ENCODE measurements at places on chromosomes 4 and X.

- DNase-seq = no peak
Observed at GRCh38 chr4:151045907-151046306, 30.8 kb upstream of the LRBA start.

DNA sequence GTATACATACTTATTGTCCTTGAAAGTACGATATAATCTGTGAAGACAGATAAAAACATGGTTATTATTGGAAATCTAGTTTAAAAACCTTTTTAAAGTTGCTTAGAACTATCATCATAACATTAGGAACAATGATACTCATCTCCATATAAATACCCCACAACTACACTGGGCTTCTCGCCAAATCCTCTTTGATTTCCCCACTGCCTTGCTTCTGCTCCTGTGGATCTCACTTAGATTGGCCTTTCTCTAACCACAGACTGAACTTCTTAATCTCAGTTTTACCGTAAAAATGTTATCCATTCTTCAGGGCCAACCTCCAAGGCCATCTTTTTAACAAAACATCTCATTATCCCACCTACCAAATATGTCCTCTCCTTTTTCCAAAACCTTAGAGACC is 77.6 kb downstream of the PRKG2 start:
- DNase-seq = no peak

DNA sequence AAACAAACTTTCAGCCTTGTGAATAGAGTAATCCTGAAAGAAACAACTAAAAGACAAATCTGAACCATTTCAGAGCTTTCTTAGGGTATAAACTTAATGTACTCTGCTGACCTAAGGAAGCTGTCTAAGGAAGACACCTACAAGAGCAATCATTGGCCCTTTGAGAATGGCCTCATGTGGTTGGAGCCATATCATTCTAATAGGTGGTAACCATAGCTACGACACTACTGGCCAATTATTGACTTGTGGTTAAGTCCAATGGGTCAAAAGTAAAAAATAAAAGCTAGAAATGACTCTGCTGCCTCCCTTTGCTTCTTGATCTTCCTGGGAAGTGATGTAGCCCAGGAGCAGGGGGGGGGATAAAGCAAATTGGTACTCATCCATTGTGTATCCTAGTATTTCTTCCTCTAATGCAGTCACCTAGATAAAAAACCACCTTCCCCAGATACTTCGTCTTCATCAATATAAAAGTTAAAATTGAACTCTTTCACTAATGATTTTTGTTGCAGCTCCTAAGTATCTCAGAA is 547.0 kb downstream of the ARAP2 start:
- no peak for DNase-seq

DNA sequence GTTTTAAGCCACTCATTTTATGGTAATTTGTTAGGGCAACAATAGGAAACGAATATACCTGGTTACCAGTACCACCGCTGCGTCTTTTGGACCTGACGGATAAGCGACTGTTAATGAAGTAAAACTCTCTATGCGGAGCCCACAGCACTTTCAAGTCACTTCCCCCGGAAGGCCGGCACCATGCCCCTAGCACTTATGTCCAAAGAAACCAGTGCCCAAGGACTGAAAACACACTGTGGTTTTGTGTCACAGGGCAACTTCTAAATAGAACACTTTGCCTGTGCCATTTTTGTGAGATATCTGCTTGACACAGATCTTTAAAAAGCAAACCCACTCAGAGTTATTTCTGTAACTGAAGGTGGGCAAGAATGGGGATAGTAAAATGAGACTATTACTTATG is 22.7 kb downstream of the SH3KBP1 start:
- no peak for DNase-seq

- no peak for DNase-seq
Observed at GRCh38 chrX:114338870-114339269, 245.0 kb upstream of the HTR2C start.

DNA sequence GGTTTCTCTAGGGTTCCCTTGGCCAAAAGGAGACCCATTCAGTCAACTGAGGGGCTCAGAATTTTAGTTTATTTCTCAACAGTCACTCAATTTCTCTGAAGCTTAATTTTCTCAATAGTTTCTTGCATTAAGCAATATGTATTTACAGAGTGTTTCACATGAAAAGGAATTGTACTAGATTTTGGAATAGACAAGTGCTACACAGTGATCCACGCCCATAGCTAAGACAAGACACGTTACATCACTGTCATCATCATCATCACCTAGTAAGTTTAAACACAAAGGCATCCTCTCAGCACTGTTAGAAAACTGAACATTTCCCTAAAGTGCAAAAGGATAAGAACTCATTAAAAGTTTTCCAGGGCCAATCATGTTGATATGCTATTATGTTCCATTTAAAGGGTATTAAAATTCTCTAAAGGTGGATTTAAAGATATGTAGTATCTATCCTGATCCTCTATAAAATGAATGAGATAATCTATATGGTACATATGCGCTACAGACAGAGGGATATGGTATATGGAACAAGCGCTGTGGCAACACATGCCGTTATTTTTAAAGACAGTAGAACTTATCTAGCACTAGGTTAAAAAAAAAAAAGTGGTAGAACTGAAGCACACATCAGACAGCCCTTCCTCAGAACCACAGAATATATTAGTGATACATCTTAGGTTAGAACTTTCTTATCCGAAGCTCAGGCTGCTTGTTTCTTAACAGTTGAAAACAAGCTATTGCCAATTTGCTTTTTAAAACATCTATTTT is 12.1 kb downstream of the PPA2 start:
- no peak for DNase-seq

GRCh38 chrX:19086102-19086772 is 36.0 kb downstream of the ADGRG2 start:
- no peak for DNase-seq

DNA sequence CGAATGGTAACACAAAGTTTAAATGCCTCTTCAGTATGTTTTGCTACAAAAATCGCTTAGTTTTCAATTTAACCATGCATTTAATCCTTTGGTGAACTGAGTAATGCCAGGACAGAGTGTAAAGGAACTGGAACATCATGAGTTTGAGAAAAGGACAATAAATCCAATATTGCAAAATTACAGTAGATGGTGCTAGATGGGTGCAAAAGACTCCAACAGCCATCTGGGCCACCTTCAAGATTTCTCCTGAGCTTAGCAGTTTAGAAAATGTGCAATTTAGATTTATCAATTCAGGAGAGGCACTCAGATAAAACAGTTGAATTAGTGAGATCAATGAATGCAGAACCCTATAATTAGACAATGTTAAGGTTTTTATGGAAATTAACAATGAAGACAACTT is 33.2 kb upstream of the MID1IP1 start:
- DNase-seq = no peak

GRCh38 chr4:56650262-56651055 is 30.6 kb downstream of the HOPX start:
- DNase-seq = no peak

- no peak for DNase-seq
Observed at GRCh38 chr4:81213671-81214070, 1.4 kb downstream of the PRKG2 start.

- DNase-seq = no peak
Observed at GRCh38 chrX:45714866-45715265, 514.2 kb upstream of the DIPK2B start.

DNA sequence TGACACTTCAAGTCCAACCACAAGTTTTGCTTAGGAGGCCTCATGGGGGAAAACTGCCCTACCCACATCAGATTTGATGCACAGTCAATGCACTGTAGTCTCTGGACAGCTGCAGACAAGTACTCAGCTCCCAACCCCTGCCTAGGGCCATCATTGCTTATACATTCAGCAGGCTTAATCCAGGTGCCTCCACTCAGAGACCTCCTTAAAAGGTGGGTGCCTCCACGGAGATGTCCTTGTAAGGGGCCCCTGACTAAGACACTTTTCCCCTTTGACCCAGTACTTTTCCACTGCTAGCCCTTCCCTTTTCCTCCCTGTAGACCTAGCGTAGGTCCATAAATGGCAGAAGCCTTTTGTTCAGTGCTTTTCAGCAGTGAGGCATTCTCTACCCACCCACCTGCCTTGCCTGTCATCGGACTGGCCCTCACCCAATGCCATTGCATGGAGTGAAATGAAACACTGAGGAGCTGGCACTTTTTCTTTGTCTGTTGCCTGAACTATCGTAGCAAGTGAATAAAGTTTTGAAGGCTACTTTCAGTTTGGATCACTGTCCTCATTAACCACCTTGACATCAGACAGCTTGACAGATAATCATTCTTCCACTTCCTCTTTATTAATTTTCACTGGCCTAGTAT is 23.8 kb upstream of the PLK4 start:
- DNase-seq = no peak

DNA sequence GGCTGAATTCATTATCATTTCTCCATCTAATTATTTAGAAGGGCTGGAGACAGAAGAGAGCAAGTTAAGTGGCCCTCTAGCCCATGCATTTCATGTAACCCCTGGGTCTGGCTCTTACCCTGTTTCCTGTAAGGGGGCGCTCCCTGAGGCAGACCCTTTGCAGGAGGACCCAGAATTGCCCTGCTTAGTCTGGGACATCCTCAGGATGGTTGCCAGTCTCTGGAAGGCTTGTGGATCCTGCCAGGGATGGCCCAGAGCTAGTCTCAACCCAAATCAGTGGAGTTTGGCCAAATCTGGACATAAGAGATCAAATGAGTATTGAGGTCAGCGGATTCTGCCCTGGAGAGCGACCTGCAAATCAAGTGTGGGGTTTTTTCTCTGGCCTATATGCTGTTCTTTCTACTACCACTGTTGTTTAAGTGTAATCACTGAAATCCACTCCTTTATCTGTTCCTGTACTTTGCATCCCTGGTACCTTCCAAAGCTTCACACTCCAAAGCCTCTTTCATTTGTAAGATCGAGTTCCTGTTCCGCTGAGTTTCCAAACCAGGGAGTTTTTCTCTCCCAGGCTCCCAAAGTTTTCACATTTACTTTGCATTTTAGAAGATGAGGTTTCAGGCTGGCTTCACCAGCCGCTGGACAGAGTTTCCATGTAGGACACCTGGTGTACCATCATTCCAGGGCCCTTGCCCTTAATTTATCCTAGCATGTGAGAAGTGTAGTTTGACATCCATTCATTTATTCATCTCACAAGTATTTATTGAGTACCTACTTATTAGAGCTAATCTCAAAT is 6.3 kb downstream of the KLF3 start:
- no peak for DNase-seq

GRCh38 chr4:183504930-183505610 is at the start of gene ING2:
ING2 (plus strand) TSS chr4:183505058; CDS start chr4:183505196, 138 bp downstream.
- peak; percentile 81 for DNase-seq

- DNase-seq = no peak
Observed at GRCh38 chr4:137749466-137749865, 217.2 kb upstream of the PCDH18 start.

DNA sequence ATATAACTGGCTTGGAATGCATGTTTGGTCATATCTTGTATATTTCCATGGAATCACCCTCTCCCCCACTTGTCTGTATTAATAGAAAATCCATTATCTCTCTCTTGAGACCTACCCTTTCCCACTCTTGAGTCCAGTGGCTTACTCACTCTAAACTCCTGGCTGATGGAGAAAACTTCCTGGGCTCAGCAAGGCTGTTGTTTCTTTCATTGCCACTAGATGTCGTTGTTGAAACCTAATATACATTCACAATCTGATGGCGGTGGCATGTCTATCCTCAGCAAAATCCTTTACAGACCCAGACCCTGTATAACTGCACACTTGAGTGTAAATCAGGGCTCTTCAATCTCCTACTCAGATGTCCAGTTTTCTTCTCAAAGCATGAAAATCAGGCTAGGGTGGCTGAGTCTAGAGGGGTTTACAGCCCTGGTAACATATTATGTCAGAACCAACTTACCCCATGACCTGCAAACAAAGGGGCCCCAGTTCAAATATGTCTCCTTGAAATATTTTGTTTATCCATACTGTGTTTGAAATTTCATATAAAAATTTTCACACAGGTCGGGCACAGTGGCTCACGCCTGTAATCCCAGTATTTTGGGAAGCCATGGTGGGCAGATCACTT is 70.0 kb upstream of the FAM241A start:
- DNase-seq = peak; percentile 3

- DNase-seq = no peak
Observed at GRCh38 chr4:139256349-139256748, 23.7 kb downstream of the MGARP start.

- peak; percentile 38 for DNase-seq
Observed at GRCh38 chr4:168923526-168924194, 86.4 kb downstream of the CBR4 start.

GRCh38 chr4:79851625-79852304 is 221.3 kb downstream of the ANTXR2 start:
- DNase-seq = no peak

DNA sequence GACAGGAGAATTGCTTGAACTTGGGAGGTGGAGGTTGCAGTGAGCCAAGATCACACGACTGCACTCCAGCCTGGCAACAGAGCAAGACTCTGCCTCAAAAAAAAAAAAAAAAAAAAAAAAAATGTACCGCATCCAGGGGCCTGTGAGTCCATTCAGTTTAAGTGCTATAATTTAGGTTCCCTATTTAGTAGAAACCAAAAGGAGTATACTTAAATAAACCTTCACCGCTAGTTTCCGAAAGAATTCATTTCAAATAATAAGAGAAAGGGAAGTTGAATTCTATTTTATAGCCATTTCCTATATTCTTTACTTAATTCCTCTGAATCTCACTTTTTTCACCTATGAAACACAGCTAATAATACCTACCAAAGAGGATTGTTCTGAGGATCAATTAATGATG is 20.8 kb upstream of the LRBA start:
- no peak for DNase-seq

- no peak for DNase-seq
Observed at GRCh38 chrX:40298572-40299479, 201.1 kb upstream of the BCOR start.

DNA sequence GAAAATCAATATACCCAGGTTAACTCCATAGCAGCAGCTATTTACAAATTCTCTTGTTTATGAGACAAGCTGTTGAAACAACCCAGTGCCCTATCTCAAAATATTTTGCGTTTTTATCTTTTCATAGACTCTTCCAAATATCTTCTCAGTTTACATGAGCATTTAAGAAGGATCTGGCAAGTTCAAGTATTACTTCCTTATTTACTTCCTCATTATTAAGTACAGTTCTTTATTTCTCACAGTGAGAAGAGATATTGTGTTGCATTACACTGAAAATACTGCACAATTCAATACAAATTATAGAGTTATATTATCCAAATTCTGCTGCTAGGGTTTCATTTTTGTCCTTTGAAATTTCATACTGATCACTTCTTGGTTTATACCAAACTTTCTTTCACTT is 43.6 kb upstream of the UCP1 start:
- no peak for DNase-seq

DNA sequence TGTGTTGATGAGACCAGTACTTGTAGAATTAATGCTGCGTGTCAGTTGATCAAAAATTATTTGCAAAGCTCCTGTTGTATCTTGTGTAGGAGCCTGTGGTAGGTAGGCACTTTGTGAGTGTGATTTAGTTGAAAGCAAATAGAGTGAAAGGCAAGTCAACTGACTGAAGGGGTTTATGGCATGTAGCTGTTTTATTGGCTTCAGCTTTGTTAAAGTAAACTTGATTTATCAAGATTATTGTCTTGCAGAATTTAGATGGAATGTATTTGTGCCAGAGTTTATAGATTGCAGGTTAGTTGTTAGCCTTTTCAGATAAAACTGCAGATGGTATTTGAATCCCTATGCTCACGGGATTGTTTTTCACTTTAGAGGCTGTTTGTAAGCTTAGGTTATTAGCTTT is 128.0 kb downstream of the FRAS1 start:
- no peak for DNase-seq

- DNase-seq = no peak
Observed at GRCh38 chr4:112523008-112523721, 7.2 kb upstream of the NEUROG2 start.

- DNase-seq = no peak
Observed at GRCh38 chrX:11890836-11891514, 132.9 kb downstream of the MSL3 start.
